ENCODE measurements at places on chromosomes 1 and 21.
A peak's percentile ranks its signal among the peaks of the same experiment; 100 is the strongest.

- DNase-seq: no peak
These were observed 103.5 kb downstream of the HMCN1 start for GRCh38 chr1:185837711-185838110.

DNA sequence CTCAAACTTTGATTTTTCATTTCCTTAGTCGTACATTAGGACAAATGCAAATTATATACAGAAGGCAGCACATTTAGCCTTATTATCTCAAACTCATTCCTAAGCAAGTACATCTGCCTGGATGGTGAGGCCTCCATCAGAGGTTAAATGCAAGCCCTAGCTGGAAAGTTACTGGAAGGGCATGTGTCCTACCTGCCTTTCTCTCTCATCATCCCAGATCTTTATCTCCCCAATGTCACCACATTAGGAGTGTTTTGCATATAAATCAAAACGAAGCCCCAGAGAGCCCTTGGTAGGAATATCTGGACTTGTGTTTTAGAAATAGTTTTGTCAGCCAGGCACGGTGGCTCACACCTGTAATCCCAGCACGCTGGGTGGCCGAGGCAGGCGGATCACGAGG, 35.0 kb downstream of the APP start:
- DNase-seq: no peak

DNA sequence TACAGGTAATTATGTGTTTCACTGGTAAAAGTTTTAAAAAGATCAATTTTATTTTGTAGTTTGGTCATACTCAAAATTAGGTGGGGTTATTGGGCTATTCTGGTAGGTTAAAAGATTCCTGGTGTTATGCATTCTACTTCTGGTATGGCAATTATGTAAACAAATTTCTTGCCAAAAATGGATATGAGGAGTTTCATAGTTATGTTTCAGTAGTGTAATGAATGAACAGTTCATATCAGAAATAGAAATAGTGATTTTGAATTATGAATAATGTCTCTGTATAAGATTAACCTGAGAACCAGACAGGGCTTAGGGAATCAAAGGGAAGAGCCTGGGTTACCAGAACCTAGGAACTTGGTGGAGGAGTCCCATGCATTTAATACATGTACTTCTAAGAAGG, 15.9 kb downstream of the ATF6 start:
- no peak for DNase-seq

GRCh38 chr1:51506537-51506936, 12.5 kb downstream of the EPS15 start:
- peak; percentile 40 for DNase-seq

DNA sequence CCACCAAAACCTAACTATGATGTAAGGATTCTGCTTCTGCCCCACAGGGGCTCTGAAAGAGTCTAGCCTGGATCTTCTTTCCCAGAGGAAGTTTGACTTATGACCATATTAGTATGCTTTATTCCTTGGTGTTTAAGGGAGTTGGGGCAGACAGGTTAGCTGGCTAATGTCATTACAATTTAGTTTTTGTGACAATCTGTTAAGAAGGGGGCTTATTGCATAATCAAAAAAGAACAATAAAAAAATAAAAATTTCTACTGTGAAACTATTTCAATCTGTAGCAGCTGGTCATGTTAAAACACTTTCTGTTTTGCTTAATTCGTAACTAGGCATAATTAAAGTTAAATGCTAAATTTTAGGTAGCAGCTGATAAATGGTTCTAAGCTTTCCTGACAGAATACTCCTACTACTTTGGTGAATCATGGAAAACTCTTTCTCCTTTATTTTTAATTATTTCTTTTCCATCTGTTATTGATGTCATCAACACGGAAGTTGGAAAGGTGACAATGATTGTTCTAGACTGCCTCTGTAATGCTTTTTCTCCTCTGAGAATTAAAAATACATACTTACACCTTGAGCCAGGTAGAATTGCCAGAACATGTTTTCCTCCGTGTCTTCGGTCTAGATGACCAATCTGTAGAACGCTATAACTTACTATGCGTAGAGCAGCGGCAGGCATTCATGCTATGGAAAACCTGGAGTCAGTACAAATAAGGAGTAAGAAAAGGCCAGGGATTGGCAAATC, 18.6 kb downstream of the DYRK3 start:
- no peak for DNase-seq

DNA sequence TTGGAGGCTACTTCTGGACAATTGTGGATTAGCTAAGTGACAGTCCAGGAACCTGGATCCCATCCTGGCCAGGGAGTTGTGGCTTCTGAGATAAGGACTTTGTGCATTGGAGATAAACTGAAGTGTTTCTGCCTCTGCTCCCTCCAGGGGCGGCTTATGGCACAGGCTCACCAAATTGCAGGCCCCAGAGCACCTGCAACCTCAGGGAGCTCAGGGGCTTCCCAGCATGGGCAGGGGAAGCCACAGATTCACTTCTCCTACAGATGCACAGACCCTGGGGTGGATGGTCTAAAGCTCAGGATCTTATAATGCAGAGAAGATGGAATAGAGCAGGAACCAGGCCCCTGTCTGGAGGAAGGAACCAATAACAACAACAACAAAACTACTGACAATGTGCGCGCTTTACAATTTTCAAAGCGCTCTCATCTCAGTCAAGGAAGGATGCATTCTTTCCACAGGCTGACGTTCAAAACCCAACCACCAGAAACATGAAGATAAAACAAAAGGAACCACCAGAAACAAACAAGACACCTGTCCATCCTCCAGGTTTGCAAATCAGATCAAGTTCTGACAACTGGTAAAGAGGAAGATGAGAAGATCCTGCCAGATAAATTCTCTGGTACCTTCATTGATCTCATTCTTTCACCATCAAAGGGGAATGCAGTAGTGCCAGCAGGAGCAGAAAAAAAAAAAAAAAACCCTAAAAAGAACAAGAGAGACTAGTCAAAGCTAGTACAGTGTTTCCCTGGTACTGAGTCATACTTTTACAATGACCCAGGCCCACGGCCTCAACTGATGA, 121.0 kb upstream of the IRF2BP2 start:
- DNase-seq: no peak

DNA sequence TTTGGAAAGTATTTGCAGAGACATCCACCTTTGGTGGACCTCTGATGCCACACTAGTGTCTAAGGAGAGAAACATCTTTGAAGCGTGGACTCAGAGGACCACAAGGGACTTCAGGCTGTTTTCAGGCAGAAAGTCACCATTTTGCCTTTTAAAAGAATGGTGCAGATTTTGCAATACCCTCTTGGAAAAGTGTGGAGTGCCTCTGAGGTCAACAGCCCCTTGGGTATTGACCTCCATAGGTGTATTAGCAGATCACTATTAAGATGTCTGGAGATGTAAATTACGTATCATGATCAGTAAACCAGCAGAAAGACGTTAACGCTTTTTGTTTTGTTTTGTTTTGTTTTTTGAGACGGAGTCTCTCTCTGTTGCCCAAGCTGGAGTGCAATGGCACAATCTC, 87.0 kb downstream of the INTS7 start:
- DNase-seq: no peak

DNA sequence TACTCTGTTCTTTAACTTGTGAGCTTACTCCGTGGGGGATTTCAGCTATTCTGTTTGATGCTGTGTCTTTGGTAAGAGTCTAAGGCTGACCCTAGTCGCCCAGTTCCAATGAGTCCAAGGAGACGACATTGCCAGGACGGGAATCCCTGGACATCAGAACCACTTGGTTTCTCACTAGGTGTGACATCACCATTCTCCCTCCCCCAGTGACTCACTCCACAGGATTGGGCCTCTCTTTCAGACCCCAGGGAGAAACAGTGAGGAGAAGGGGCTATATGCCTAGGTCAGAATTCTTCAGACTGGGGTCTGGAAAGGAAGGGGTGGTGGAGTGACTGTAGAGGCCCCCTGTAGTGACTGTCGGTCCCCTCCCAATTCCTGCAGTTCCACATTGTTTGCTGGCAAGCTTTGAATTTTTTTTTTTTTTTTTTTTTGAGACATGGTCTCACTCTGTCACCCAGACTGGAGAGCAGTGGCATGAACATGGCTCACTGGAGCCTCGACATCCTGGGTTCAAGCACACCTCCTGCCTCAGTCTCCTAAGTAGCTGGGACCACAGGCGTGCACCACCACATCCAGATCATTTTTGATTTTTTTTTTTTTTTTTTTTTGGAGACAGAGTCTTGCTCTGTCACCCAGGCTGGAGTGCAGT, 21.3 kb downstream of the ALPL start:
- DNase-seq: no peak

DNA sequence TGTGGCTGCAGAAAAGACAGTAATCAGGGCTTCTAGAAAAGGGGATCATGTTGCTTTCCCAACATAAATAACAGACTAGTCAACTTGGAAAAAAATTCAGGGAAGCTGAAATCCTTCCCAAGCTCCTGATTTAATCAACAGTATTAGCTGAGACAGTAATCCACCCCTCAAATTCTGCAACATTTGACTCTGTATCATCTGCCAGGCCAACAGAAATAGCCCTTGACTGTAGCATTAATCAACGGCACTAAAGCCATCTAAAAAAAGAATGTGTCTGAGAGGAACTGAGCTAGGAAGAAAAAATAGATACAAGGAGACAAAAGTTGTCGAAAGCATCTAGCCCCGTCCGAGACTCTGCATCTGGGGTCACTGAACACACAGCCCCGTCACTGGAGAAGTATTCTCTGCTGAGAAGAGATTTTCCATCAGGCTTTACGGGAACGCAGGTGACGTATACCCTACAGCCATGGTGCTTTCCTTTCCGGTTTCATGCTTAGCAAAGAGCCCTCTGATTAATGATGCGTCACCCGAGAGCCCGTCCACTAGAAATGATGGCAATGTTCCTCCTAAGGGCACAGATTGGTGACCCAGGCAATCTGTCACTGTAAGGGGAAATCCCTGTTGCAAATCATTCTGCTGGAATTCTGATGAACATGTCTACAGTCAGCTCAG, 42.1 kb upstream of the TP53BP2 start:
- DNase-seq: peak; percentile 34

DNA sequence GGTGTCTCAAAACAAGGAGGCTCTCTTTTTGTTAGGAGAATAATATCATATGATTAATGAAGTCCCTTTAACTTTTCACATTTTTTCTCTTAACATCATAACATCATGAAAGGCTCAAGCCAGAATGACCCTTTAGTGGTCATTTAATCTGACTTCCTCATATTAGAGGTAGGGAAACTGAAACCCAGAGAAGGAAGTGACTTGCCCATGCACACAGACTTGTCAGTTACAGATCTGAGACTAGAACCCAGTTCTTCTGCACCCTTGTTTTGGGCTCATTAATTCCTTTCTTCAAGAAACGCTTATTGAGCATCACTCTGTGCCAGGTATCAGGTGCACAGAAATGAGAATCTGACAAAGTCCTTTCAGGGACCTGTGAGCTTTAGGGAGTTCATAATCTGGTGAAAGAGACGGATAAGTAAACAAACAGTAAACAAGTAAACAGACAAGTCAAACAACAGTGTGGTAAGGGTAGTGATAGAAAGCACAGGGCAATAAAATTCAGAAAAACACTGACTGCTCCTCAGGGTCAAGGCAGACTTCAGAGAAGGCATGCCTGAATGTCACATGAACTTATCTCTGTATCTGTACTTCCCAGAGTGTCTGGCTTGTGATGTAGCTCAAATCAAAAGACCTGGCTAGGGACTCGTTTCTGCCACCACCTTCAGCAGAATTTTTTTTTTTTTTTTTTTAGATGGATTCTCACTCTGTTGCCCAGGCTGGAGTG, 38.3 kb upstream of the OSBPL9 start:
- DNase-seq: no peak

DNA sequence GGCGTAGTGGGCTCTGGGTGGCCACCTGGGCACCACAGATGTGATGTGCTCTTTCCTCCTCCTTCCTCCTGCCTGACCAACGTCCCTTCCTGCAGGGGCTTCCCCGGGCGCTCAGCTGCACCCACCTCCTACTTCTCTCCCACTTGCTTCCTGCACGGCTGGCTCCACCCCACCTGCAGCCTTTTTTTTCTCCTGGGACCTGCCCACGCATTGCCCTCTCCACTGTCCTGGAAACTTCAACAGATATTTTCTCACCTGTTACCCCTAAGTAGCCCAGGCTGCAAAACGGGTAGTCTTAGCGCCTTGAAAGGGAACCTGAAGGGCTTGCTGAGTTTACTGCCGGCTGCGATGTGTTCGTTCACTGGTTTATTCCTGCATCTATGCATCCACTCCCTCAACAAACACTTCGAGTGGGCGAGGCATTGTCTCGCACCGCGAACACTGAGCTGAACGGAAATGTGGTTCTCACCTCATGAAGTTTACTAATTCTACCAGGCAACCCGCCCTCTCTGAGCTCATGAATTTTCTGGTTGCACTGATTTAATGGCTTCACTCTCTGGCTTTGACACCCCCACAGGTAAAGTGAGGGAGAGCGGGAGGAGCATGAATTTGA, 23.6 kb downstream of the ZBTB18 start:
- no peak for DNase-seq

GRCh38 chr1:94125551-94126514, 4.9 kb upstream of the ABCA4 start:
- no peak for DNase-seq

GRCh38 chr1:21058035-21058793, 118.5 kb downstream of the EIF4G3 start:
- DNase-seq: no peak

GRCh38 chr1:23779826-23780371, 1.7 kb downstream of the PITHD1 start:
- DNase-seq: no peak

- no peak for DNase-seq
These were observed 17.4 kb downstream of the ZNF326 start for GRCh38 chr1:90012300-90012699.

DNA sequence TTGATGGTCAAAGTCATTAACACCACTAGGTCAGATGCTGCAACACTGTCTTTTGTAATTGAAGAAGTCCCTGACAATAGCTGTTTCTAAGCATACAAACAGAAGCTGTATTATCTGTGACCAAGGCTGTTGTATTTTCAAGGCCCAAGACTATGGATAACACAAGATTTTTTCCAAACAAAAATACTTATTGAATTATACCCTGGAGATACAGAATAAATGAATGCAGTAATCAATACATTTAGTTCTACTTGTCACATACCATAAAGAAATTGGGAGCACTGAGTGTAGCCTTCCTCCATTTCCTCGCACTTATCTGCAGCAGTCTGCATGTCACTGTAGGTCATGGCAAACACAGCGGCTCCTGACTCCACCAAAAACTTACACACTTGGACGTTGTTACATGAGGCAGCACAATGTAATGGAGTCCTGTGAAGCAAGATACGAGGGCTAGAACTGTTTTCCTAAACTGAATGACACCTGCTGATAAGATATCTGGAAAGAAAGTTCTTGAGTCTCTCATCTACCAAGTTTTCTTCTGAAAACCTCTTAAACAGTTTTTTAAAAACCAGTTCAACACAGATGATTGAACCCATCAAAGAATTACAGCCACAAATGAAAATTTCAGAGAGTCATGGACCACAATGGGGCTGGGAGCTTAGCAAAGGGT, 56.9 kb downstream of the TP53BP2 start:
- no peak for DNase-seq

- DNase-seq: no peak
These were observed 20.3 kb upstream of the SLC26A9 start for GRCh38 chr1:205963352-205964155.
